ENCODE measurements at places on chromosomes 7 and 10.

GRCh38 chr7:88290491-88290890 is 16.2 kb downstream of the STEAP4 start:
- DNase-seq, result no peak

GRCh38 chr7:27739301-27739908 is 557 bp upstream of the TAX1BP1 start:
- DNase-seq, result no peak

GRCh38 chr7:34751725-34752643 is 94.0 kb downstream of the NPSR1 start:
- no peak for DNase-seq

GRCh38 chr7:104643587-104644217 is 315.3 kb downstream of the LHFPL3 start:
- no peak for DNase-seq

GRCh38 chr10:63919575-63920279 is 398.5 kb downstream of the REEP3 start:
- DNase-seq, result no peak

DNA sequence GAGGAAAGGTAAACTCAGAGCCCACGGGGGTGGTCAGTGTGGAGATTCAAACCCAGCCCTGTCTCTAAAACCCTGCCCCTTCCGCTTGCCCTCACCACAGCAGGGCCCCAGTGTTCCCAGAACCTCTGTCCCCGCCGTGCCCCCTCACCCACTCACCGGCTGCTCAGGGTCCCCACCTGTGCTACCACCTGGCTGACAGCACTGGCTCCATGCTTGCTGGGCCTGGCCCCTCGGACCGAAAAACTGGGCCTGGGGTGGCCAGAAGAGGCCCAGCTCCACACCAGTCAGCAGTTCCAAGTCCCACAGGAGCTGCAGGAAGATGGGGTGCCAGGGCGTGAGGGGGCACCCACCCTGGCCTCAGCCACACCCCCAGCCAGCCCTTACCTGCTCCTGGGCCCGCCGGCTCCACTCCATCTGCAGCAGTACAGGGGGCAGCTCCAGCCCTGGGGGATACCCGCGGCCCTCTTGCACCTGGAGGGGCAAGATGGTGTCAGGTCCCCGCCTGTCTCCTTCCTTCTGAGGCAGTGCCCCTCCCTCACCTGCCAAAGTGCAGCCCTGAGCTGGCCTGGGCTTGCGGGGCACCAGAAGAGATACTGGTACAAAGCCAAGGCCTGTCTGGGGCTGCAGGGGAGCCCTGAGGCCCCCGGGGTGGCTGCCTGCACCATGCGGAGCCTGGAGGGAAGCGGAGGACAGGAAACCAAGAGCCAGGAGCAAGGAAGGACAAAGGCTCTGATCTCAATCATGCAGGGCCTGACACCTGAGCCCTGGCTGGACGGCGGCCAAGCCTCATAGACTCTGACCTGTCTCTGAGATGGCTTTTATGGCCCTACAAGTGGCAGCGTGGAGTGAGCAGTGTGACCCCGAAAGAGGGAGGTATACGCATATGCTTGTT is 11.7 kb downstream of the ATP6V1F start:
- no peak for DNase-seq

All from effector CD8-positive, alpha-beta T cell (primary cell).